Endothelial cell of umbilical vein (primary cell): ENCODE measurements at places on chromosomes 6 and 20.

DNA sequence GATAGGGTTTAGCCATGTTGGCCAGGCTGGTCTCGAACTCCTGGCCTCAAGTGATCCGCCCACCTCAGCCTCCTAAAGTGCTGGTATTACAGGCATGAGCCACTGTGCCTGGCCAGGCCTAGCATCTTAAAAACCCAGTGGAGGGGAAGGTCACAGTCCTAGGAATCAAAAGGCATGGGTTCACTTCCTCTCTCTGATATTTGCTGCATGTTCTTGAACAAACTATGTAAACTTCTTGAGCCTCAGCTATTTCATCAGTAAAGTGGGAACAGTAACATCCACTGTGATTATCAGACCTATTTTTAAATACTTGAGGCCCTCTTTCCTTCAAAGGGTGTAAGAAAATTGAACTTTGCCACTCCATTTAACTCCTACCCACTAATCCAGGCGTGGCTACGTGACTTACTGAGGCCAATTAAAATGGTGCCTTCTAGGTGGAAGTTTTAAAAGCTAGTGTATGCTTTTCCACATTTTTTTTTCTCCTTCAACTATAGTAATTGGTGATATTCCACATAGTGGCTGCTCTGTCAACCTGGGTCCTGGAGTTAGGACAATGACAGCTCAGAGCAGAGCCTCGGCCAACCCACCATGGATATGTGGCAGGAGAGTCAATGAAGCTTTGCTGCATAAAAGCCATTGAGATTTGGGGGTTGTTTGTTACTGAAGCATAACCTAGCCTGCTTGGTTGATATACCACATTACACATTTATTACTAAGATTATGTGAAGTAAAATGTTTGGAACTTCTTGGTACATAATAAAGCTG is 32.2 kb upstream of the IER3 start:
- H3K27ac ChIP-seq, result no peak overlapping the region
- no peak for DNase-seq
- H3K4me1 ChIP-seq, result peaks cover 15% of the 10 kb centered on the region
- no peak overlapping the region for H3K4me3 ChIP-seq
- no peaks in the 10 kb centered on the region for H3K27me3 ChIP-seq

DNA sequence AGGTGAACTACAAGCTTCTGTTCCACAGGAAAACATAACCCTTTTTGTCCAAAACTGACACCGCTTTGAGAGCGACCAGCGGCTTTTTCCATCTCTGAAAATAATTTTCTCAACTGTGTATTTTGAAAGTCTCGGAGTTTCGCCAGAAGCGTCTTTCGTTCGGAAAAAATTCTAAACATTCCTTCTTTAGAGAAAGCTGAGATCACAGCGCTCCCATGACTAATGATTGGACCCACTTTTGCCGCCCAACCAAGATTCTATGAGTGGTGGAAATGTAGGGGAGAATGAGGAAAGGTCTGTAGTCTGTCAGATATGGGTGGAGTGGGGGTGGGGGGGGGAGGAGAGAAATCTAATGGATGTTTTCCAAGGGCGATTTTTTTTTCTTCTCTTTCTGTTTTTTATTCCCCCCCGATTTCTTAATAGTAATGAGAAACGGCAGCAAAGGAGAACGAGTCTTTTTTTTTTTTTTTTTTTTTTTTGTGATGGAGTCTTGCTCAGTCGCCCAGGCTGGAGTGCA is 189.3 kb downstream of the TRIM27 start:
- H3K27ac ChIP-seq, result no peak overlapping the region
- DNase-seq, result no peak
- no peaks in the 10 kb centered on the region for H3K4me1 ChIP-seq
- H3K36me3 ChIP-seq, result no peaks in the 10 kb centered on the region
- H3K27me3 ChIP-seq, result peaks cover 84% of the 10 kb centered on the region

DNA sequence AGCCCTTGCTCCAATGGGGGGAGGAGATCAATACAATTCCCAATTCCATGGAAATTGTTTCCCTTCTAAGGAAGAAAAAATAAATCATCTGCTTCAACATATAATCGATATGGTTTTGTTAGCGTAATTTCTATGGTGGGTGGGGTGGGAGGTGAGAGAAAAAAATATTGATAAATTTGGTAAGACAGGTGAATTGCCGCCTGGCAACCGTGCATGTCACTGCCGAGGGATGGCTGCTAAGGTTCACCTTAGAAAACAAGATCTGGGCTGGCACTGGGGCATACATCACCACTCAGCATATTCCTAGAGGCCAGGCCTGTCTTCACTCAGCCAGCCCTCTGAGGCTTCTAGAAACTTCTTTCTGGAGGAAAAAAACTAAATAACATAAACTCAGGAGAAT is 104.1 kb downstream of the ZNF217 start:
- H3K36me3 ChIP-seq, result no peaks in the 10 kb centered on the region
- no peaks in the 10 kb centered on the region for H3K27me3 ChIP-seq
- H3K4me3 ChIP-seq, result no peak overlapping the region
- no peak for DNase-seq
- H3K27ac ChIP-seq, result no peak overlapping the region
- no peaks in the 10 kb centered on the region for H3K4me1 ChIP-seq

DNA sequence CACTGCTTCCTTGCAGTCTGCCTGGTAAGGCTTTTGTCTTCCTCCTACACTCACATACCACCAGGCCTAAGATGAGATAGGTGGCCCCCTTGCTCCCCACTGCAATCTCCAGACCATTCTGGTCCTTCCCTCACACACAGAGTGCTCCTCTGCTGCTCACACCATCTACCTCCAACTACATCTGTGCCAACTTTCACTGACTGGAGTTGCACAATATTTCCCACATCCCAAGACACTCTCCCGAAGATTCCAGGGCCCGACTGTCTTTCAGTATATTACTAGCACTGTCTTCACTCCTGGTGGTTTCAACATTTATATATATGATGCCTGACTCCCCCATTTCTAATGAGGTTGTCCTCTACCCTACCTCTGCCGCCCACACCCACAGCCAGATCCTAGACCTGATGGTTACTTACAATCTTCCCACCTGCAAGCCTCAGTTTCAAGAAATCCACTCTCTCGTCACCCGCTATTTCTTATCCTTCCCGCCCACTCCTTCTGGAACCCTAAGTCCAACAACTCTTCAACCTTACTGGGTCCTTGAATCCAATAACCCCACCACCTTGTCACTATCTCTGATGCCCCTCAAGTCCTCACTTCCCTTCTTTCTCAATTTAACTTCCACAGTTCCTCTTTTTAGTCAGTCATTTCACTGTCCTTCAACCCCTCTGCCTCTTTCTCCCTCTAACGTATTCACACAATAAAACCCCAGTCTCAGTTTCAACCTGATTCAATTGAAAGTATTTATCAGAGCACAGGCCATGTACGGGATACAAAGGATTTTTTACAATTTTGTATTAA is 21.6 kb downstream of the RALGAPA2 start:
- DNase-seq, result no peak
- H3K36me3 ChIP-seq, result no peaks in the 10 kb centered on the region
- H3K27ac ChIP-seq, result no peak overlapping the region
- H3K4me1 ChIP-seq, result no peaks in the 10 kb centered on the region
- H3K4me3 ChIP-seq, result no peak overlapping the region
- no peaks in the 10 kb centered on the region for H3K27me3 ChIP-seq

DNA sequence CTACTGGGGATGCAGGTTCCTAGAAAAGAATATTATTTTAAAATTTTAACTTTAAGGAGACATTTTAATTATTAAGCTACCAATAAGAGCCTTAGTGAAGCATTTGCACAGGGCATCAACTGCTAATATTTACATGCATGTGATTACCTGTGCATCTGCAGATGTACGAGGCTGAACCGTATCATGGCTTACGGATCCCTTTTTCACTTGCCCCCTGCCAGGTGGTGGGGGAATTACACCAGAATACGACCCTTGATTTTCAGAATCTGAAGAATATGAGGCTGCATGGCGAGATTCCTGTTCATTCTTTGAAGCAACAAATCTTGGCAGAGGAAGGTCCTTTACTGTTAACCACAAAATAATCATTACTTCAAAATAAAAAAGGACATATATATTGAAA is 42.7 kb downstream of the REPS1 start:
- DNase-seq, result no peak
- peaks cover 6% of the 10 kb centered on the region for H3K36me3 ChIP-seq
- H3K4me1 ChIP-seq, result no peaks in the 10 kb centered on the region
- no peak overlapping the region for H3K27ac ChIP-seq
- H3K4me3 ChIP-seq, result no peak overlapping the region
- no peaks in the 10 kb centered on the region for H3K27me3 ChIP-seq

DNA sequence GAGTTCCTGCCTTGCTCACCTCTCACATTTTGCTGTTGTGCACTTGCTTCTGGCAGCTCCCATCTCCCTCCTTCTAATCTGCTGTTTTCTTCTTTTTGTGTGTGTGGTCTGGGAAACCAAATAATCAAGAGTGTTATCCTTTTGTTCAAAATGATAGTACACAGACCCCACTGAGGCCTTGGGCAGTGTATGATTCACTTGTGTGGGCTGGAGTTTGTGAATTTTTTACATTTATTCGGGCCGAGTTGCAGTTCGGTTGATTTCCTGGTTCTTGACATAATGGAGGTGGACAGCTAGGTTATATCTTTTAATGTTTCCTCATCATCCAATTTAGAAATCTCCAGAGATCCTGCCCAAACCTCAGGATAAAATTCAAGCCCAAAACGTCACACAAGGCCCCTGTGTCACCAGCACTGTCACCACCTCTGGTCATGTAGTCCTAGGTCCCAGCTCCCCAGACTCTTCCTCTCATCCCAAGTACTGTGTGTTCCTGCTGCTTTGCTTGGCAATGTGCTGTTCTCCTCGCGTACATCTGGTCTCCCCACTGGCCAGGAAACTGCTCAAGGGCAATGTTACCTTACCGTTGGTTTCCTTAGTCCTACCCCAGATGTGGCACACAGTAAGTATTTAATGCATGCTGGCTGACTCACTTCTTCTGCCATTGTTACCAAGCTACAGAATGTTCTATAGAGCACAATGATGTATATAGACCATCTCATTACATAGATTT is 55.7 kb upstream of the PHACTR2 start:
- no peaks in the 10 kb centered on the region for H3K36me3 ChIP-seq
- H3K4me3 ChIP-seq, result no peak overlapping the region
- no peaks in the 10 kb centered on the region for H3K27me3 ChIP-seq
- no peak for DNase-seq

DNA sequence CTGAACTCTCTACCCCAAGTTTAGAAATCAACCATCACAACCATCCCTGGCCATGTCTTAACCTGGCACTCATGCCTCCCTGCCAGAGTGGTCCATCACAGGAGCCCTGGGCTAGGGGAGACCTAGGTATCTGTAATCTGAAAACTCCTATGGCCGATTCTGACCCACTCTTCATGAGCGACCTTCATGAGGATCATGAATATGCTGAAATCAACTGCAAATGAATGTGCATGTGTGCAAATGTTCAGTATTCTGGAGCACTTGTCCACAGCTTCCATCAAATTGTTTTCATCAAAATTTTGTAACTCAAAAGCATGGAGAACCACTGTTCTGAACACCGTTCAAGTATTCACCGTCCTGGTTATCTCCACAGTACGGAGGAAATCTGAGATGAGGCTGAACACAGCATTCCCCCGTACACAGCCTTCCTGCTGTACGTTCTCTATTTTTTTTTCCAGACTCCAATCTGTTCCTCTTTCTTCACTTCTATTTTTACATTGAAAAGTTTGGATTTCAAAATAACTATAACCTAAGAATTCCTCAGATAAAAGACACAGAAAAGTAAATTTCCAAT is 17.7 kb downstream of the METTL24 start:
- H3K4me1 ChIP-seq, result no peaks in the 10 kb centered on the region
- H3K27ac ChIP-seq, result no peak overlapping the region
- no peaks in the 10 kb centered on the region for H3K36me3 ChIP-seq

DNA sequence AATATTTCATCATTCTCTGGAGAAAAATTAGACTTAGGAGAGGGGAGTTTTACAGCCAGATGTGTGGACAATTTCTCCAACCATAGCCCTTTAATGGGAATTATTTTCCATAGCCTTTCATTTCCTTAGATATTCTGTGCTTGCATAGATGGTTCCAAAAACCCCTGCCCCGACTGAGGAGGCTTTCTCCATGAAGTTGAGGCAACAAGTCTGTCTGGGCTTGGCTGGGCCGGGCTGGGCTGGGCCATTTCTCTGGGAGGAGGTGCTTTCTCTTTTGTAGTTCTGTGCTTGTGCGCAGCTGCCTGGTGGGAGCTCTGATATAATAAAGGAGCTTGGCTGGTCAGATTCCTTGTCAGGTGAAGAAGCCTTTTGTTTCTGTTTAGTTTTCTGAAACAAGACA is 71.4 kb downstream of the SOBP start:
- no peak overlapping the region for H3K4me3 ChIP-seq
- no peaks in the 10 kb centered on the region for H3K36me3 ChIP-seq
- no peak overlapping the region for H3K27ac ChIP-seq
- H3K4me1 ChIP-seq, result no peaks in the 10 kb centered on the region
- H3K27me3 ChIP-seq, result no peaks in the 10 kb centered on the region

GRCh38 chr6:11775791-11776409 is 2.7 kb downstream of the ADTRP start:
- no peaks in the 10 kb centered on the region for H3K27me3 ChIP-seq
- H3K27ac ChIP-seq, result no peak overlapping the region
- no peak overlapping the region for H3K4me3 ChIP-seq

DNA sequence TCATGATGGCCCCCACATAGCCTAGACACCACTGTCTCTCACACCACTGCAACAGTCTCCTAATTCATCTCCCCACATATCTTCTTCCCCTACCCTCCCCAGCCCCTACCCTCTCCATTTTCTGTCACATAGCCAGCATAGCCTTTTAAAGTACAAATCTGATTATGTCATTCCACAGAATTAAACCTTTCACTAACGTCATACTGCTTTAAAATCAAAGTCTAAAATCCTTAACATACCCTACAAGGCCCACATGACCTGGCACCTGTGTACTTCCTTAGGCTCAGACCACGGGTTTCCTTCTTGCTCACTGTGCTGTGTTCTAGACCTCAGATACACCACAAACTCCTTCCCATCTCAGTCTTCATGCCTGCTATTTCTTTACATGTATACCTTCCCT is 5.9 kb downstream of the OSTM1 start:
- no peak overlapping the region for H3K27ac ChIP-seq
- H3K36me3 ChIP-seq, result no peaks in the 10 kb centered on the region
- H3K27me3 ChIP-seq, result no peaks in the 10 kb centered on the region
- no peak overlapping the region for H3K4me3 ChIP-seq
- H3K4me1 ChIP-seq, result peaks cover under 1% of the 10 kb centered on the region

DNA sequence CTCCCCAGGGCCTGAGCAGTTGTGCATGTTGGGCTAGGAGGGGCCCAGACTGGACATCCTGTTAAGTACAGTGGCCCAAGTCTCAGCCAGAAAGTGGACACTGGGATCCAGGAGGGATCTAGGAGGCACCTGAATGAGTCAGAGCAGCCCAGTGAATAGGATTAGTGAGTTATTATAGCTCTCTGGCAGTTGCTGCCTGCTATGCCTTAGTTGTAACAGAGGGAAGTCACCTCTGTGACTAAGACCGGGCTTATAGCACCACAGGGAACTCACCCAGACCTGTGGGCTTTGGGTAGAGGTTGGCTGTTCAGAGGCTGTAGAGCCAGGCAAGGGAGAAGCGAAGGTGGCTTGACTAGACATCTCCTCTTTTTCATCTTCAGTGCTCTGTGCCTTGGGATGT is 39.0 kb upstream of the AAR2 start:
- DNase-seq, result no peak
- H3K27me3 ChIP-seq, result no peaks in the 10 kb centered on the region
- H3K4me3 ChIP-seq, result no peak overlapping the region
- H3K27ac ChIP-seq, result no peak overlapping the region
- no peaks in the 10 kb centered on the region for H3K4me1 ChIP-seq
